SK-N-DZ (cell line): ENCODE measurements at places on chromosomes 2 and 18.

- no peak for DNase-seq
Measured at GRCh38 chr2:128346291-128347170, 27.9 kb upstream of the HS6ST1 start.

DNA sequence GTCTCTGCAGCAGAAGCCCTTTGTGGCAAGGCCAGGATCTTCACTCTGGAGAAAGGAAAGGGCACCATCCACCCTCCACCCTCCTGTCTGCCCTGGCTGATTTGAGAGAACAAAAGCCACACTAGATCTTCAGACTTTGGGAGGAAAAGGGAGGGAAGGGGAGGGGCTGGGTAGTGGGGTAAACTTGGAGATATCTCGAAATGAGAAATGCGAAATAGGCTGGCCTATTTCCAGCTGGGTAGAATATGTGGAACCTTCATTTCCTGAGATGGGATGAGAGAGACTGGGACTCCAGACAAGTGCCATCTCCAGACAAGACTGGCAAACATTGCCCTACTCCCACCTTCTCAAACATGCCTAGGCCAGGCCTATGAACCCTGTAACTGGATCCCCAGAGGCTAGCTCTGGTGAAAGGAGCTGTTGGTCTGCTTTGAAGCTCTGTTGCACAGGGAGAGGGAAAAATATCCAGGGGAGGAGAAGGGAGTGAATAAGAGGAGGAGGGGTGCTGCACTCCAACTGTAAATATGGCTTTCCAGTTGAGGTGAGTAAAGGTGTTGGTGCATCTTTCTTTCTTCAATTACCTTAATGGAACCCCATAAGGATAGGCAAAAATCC, 1.7 kb downstream of the HOXD12 start:
- DNase-seq: no peak

DNA sequence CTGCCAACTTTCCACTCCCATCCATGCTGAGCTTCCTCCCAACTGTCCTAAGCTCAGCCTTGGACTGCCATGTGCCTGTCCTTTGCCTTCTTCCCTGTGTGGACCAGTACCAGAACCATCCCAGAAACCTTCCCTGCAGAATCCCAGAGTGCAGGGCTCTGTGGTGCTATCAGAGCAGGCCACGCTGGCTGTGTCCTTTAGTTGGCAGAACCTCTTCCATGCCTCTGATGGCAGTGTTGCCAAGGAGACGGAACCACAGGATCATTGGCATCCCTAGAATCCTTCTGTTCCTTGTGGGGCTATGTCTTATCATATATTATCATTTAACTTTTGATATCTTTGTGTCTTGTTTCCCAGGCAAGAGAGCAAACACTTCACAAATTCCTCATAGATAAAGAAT, 73.0 kb upstream of the NOSTRIN start:
- no peak for DNase-seq

DNA sequence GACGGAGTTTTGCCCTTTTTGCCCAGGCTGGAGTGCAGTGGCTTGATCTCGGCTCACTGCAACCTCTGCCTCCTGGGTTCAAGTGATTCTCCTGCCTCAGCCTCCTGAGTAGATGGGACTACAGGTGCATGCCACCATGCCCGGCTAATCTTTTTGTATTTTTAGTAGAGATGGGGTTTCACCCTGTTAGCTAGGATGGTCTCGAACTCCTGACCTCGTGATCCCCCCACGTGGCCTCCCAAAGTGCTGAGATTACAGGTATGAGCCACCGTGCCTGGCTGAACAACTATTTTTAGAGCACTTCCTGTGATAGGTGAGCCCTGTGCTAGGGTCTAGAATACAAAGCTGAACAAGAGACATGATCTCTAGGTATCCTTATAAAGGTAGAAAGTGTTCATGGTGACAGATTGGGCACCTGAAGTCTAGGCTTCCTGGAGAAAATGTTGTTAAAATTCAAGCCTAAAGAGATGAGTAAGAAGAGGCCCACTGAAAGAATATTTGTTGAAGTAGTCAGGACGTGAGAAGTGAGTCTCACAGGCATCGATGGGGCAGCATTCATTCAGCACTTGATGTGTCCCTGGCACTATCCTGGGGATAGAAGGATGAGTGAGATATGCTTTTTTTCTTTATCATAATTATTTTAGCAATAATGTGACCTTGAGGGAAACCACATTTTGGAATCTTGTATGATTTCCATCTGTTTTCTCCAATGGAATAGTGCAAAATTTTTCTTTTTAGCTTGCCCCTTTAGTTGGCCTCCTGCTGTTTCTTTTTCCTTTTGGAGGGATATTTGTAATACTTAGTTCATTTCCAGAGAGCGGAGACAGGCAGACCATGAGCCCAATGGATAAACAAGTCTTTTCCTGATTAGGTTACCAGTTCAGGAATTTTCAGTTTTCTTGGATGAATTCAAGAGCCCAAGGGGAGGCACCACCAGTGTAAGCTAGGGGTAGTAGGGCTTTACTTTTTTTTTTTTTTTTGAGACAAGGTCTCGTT, 5.1 kb downstream of the ZNF236 start:
- no peak for DNase-seq

DNA sequence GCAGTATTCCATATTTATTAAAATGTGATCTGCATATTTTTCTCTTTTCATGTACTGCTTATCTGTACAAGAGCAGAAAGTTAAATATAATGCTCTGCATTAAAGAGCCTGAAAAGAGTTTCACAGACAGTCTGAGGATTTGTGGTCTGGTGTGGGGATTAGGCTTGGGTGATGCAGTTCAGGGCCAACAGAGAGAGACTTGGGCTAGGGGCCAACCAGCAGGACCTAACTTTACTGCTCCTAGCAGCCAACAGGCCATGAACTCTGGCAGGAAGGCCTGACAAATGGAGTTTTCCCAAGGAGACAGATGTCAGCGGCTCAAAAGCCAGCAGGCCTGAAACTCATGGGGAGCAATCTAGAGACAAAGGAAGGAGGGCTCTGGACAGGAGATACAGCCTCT, 169.6 kb downstream of the LRRTM1 start:
- no peak for DNase-seq

GRCh38 chr2:154698721-154699574, 453 bp downstream of the KCNJ3 start:
- DNase-seq: no peak

- DNase-seq: no peak
Measured at GRCh38 chr2:208872591-208872990, 466.0 kb downstream of the PTH2R start.

DNA sequence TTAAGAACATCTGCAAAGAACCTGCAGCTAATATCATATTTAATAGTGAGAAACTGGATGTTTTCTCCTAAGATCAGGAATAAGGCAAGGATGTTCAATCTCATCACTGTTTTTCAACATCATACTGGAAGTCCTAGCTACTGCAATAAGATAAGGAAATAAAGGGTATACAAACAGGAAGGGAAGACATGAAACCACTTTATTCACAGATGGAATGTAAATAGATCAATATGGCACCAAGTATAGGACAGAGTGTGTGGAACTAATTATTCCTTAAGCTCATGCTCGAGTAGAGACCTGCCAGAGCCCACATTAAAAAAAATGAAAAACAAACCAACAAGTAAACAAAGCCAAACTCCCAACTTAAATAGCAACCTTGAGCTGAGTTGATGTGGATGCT, 41.3 kb upstream of the TMEM247 start:
- no peak for DNase-seq

- DNase-seq: no peak
Measured at GRCh38 chr2:241680044-241680443, 6.6 kb downstream of the DTYMK start.

GRCh38 chr2:190524928-190525327, 9.6 kb downstream of the NEMP2 start:
- no peak for DNase-seq

- DNase-seq: no peak
Measured at GRCh38 chr2:27914041-27914804, 23.7 kb downstream of the BABAM2 start.
